ENCODE measurements at places on chromosomes 7 and 10.

DNA sequence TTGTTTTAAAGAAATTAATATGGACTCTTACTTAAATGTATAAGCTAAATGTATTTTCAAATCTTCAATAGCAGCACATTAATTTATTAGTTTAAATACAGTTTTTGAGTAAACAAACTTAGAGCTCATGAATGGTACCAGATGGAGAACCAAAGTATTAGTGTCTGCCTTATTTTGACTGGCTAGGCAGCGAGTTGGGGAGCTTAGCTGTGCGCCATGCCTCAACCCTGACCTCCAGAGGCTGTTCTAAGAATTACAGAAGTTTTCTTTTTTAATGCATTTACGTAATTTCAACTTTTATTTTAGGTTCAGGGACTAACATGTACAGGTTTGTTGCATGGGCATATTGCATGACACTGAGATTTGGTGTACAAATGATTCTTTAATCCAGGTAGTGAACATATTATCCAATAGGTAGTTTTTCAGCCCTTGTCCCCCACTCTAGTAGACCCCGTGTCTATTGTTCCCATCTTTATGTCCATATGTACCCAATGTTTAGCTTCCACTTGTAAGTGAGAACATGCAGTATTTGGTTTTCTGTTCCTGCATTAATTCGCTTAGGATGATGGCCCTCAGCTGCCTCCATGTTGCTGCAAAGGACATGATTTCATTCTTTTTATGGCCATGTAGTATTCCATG lies 166.8 kb downstream of the IQUB start:
- no peak for DNase-seq

DNA sequence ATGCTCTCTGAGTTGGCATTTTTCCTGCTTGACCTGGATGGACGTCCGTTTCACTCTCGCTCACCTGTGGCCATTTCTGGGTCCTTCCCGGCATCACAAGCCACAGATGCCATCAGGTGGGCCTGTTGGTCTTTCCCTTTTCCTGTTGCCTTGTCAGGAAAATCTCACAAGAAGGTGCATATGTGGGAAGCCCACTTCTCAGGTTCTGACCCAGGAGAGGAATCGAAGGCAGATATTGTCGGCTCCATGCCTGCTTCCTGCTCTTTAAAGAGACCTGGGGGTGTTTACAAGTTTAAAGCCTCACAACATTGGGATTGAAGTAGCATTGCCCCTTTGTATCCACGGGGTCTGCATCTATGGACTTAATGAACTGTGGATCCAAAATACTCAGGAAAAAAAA lies 357.9 kb downstream of the RPS24 start:
- no peak for DNase-seq

GRCh38 chr10:124645467-124646095 lies 98.6 kb downstream of the FAM53B start:
- DNase-seq = no peak

DNA sequence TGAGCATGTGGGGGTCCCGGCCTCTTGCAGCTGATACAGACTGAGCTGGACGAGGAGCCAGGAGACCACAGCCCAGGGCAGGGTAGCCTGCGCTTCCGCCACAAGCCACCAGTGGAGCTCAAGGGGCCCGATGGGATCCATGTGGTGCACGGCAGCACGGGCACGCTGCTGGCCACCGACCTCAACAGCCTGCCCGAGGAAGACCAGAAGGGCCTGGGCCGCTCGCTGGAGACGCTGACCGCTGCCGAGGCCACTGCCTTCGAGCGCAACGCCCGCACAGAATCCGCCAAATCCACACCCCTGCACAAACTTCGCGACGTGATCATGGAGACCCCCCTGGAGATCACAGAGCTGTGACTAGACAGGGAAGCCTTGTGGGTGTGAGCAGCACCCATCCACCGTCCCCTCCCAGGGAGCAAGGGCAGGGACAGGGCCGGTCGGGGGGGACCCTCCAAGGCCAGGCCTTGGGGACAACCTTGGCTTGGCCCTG lies 36.1 kb downstream of the PSAP start:
- DNase-seq = no peak

DNA sequence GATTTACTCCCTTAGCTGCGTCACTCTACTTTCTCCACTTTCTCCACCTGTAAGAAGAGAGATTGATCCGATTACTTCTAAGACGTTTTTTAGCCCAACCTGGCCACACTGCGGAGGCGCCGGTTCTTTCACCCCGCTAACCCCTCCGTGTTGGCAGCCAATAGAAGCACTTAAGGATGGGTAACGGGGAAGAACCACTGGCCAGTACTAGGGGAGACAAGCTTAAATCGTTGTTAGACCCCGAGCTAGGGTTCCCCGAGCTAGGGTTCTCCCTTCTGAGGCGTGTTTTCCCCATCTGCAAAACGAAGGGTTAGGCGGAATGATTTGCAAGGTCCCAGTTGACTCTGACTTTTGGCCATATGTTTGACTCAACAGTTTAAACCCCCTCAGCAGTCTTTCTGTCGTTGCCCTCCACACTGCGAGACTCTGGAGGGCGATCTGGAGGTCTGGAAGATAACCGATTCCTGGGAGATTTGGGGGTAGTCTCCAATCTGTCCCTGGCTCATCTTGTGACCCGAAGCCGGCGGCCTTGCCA lies 644 bp downstream of the UMAD1 start:
- no peak for DNase-seq

DNA sequence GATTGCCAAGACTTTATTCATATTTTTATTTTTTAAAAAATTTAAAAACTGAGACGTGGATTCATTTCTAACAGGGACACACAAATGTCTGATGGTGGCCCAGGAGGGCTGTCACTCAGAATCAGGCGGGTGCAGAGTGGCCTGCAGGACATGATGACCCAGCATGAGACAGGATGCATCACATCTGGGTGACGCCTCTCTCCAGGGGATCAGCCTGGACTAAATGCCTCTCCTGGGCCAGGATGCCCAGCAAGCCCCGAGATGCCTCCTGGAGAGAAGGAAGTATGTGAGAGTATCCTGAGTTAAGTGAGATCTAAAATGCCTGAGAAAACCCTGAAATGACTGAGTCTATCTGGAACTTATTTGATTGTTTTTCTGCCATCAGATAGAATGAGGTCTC lies 16.9 kb upstream of the MTURN start:
- DNase-seq = no peak

- no peak for DNase-seq
Observed at GRCh38 chr10:126889421-126889820, 15.8 kb upstream of the DOCK1 start.

DNA sequence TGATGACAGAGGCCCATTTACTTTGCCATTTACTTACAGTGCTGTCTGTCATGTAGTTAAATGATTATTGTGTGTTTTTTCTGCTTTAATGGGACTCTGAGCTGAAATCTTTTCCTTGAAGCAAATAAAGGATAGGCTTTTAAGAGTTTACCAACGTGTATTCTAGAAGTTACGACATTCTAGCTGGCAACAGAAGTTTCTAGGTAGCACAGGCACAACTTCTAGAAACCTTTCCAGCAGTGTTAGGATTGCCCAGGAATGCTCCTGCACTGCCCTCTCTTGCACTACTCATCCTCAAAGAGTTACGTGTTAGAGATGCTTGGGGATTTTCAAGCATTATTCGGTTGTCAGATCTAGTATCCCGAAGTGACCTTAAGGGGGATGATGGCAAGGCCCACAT lies 42.5 kb upstream of the TMEM236 start:
- DNase-seq = no peak

DNA sequence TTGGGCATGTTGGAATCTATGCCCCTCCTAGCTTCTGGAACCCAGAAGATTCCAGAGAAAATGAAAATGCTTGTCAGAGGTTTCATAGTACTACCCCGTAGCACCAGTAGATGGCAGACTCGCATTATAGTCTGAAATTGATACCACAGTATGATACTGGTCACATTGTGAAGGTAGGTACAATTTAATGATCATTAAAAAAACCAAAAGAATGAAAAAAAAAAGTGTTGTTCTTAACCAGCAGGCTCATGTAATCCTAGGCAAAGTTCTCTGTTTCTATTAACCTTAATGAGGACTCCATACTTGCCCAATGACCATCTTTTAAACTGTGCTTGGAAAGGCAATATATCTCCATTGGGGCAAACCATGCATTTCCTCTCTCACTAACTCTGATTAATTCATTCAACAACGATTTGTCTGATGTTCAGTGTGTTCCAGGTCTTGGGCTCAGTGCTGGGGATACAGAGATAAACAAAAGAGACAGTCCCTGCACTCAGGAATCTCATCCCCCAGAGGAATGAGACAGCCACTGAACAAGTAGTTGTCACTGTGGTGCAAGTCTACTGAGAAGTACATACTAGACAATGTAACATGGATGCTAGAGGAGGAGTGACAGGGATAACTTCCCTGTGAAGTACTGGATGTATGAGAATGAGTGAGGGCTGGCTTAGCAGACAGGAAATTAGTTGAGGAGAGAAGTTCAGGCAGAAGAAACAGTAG lies 223.5 kb upstream of the PHYHIPL start:
- DNase-seq = no peak

GRCh38 chr7:102260856-102261255 lies 25.8 kb upstream of the SH2B2 start:
- no peak for DNase-seq

- DNase-seq = no peak
Observed at GRCh38 chr7:116122972-116123595, 87.3 kb upstream of the TES start.

- no peak for DNase-seq
Observed at GRCh38 chr7:20440472-20441105, 109.9 kb downstream of the ITGB8 start.

DNA sequence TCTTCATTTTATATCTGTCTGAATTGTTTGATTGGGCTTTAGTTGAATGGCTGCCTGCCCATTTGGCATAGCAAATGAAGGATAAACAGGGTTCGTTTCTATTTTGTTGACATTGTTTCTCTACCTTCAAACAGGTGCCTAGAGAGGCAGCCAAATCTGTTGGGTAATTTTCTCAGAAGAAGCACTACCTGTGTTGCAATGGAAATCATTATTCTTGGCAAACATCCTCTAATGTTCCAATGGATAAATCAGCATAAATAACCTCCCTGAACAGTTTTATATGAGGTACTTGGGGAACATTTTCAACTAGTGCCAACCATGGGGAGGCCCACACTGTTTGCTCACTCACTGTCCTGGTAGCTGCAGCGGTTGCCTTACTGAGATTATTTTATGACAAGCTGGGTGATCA lies 64.4 kb upstream of the PLPP4 start:
- DNase-seq = no peak

DNA sequence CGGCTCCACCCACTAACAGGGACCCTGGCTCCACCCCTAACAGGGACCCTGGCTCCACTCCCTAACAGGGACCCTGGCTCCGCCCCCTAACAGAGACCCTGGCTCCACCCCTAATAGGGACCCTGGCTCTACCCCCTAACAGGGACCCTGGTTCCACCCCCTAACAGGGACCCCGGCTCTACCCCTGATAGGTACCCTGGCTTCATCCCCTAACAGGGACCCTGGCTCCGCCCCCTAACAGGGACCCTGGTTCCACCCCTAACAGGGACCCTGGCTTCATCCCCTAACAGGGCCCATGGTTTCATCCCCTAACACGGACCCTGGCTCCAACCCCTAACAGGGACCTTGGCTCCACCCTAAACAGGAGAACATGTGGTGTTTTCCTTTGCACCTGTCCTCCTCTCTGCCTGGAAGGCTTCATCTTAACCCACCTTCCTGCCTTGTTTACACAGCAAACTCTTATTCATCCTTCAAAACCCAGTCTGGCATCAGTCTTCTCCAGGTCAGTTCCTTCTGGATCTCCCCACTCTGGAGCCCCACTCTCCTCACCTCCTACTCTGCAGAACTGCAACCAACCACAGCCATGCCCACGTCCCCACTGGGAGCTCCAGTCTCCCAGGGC lies 58.0 kb downstream of the CHST15 start:
- DNase-seq = no peak

GRCh38 chr10:120490288-120490687 lies 33.3 kb downstream of the PLPP4 start:
- no peak for DNase-seq

DNA sequence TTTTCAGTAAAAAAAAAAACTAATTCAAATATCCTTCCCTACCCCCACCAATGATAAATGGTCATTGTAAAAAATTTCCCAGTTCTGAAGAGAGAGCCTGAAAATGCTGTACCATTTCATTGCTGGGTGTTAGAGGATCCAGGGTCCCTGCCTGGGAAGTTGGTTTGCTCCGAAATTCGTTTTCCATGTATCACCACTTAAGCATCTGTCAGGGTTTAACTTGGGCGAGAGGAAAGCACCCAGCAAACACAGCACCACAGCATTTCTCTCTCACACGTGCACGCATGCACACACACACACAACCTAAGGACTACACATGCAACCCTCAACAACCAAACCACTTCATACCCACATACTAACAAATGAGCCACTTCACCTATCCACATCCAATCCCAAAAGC lies 42.1 kb upstream of the EMX2 start:
- DNase-seq = no peak

- DNase-seq = no peak
Observed at GRCh38 chr10:89156161-89156835, 50.8 kb downstream of the CH25H start.

DNA sequence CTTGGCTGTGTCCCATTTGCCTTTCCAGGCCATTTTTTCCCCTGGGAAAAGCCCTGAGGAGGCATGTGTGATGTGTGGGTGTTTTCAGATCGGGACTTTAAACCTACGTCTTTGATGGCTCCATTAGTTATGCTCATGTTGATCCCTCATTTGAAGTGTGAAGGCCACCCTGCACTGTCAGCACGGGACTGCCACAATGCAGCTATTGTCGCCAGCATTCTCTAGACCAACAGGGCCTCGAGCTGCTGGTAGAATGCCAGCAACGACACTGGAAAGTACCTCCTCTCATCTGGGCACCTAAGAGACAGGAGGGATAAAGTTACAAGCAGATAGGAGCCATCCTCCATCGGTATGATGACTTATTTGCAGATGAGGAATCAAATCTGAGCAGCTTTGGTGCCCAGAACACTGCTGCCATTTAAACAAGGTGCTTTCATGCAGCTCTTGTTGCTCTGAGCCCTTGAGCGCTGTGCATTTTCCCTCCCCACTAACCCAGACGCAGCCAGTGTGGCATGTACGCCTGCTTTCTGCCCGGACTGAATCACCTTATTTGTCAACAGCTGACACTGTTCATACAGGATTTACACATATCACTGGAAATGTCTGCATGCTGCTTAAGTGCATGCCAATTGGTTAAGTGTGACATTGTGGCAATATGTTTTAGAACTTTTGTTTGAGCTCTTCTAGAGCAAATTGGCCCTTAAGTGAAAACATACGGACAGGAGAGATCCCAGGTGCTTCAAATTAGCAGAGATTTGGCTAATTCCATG lies 175.0 kb upstream of the PITRM1 start:
- no peak for DNase-seq

DNA sequence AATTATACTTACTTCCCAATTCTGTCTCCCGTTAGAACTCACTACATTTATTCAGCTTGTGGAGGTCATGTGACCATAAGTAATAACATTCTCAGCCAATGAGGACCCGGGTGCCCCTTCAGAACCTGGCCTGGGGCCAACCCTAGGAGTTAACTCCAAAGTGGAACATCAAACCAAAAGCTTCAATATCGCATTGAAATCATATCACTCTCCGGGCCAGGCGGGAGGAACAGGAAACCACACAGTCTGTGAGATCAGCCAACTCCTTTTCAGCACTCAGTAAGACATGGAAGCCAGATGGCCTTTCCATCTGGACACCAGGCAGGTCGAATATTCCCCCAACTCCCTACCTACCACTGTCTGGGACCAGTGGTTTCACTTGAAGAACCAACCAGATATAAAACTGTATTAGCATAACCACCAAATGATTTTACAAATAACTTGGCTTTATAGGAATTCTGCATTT lies 5.5 kb downstream of the CREB3L2 start:
- no peak for DNase-seq
